Activated T-helper 1 cell treated with Interleukin-2 at 50 U/mL for 16 hours (primary cell): ENCODE measurements at places on chromosomes 4 and X.

DNA sequence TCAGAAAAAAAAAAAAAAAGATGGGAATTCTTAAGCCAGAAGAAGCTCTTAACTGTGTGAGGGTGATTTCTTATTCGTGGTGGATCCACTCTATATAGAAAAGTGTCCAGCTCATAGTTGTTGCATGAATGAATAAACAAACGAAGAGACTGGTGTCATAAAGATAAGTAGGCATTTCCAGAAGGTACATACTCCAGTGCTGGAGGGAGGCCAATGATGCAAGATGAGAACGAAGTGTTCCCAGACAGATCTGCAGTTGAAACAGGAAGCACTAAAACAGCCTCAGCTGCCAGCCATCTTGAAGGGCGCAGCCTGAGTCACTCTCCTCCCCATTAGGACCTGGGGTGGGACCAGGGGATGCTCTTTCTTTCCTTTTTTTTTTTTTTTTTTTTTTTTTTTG lies 47.4 kb upstream of the HOPX start:
- no peak for DNase-seq

- no peak for DNase-seq
These were observed 58.5 kb upstream of the HELT start for GRCh38 chr4:184959786-184960185.

- peak; percentile 2 for DNase-seq
These were observed 282.8 kb downstream of the PPP1R2C start for GRCh38 chrX:42495139-42495538.

- DNase-seq: no peak
These were observed 51.4 kb downstream of the ABLIM2 start for GRCh38 chr4:8107146-8107657.

- no peak for DNase-seq
These were observed 171.9 kb downstream of the DKK2 start for GRCh38 chr4:106864231-106864630.

DNA sequence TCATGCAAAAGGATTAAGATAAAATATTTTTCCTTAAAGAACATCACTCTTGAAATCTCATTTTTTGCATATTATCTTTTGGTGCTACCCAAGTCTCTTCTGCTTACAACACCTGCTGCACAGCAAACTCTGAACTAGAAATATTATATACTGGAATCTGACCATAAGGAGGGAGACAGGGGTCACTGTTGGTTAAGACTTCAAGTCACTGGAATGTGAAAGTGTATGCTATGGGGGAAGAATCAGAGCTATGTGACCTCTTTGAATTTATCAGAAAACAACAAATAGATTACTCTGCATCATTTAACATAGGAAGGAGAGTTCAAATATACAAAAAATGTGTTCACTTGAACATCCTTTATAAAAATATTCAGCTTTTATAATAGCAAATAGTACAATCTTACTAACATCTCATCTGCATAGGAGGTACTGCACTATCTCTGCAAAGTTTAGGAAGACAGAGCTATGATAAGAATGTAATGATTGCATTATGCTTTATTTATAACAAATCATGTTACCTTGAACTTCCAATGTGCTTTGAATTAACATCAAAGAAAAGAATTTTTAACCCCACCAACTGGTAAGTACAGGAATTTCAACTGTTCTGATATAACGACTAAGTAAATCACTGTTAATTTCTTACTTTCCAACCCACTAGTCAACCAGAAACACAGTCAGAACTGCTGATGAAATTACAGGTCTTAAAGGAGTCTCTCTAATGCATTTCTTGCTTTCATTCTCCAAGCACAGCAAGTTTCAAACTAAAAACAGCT lies 69.8 kb downstream of the ZNF827 start:
- no peak for DNase-seq

DNA sequence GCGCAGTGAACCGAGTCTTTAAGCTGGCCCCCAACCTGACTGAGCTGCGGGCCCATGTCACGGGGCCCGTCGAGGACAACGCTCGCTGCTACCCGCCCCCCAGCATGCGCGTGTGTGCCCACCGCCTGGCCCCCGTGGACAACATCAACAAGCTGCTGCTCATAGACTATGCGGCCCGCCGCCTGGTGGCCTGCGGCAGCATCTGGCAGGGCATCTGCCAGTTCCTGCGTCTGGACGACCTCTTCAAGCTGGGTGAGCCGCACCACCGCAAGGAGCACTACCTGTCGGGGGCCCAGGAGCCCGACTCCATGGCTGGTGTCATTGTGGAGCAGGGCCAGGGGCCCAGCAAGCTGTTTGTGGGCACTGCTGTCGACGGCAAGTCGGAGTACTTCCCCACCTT lies 2.2 kb downstream of the PLXNA3 start:
- no peak for DNase-seq

DNA sequence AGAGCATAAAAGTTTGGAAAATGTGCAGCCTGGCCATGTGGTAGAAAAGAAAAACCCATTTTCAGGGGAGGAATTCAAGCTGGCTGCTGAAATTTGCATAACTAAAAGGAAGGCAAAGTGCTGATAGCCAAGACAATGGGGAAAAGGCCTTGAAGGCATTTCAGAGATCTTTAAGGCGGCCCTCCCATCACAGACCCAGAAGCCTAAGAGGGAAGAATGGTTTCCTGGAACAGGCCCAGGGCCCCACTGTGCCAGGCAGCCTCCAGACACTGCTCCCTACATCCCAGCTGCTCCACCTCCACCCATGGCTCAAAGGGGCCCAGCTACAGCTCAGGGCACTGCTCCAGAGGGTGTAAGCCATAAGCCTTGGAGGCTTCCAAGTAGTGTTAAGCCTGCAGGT lies 158.0 kb upstream of the PRDX4 start:
- no peak for DNase-seq

DNA sequence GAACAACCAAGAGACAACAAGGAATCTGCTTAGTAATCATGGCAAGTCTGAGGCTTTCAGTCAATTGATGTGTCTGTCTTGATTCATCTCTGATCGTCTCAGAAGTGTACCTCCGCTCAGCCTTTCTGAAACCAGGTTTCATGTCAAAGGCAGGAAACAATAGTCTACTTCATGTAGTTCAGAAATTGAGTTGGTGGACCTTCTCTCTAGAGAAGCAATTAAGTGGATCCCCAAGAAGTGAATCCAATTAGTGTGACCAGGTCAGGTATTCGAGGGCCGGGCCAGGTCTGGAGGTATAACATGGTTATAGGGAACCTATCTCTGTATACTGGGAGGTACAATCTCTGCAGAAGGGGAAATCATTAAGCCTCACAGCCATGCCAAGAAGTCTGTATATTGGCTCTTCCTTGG lies 32.0 kb downstream of the DAPP1 start:
- no peak for DNase-seq
